ENCODE measurements at places on chromosomes 1 and 21. TPM values are rescaled to one million over a fixed set of nuclear protein-coding genes. Genes with fewer than 3 reads are reported as not detected.

GRCh38 chr1:173422456-173422976 lies 54.6 kb upstream of the PRDX6 start:
- peaks cover 4% of the 10 kb centered on the region for H3K36me3 ChIP-seq
- no peak for DNase-seq
- no peaks in the 10 kb centered on the region for H3K27me3 ChIP-seq
- no peak overlapping the region for H3K4me3 ChIP-seq
- H3K4me1 ChIP-seq: peaks cover 3% of the 10 kb centered on the region
- no peak overlapping the region for H3K27ac ChIP-seq

GRCh38 chr1:211323156-211324063 lies 3.2 kb upstream of the TRAF5 start:
- H3K36me3 ChIP-seq: no peaks in the 10 kb centered on the region
- H3K27ac ChIP-seq: no peak overlapping the region

- no peaks in the 10 kb centered on the region for H3K4me1 ChIP-seq
- no peak for DNase-seq
- no peaks in the 10 kb centered on the region for H3K27me3 ChIP-seq
- no peaks in the 10 kb centered on the region for H3K36me3 ChIP-seq
- H3K4me3 ChIP-seq: no peak overlapping the region
Measured at GRCh38 chr1:29441916-29442668, 205.8 kb downstream of the PTPRU start.

- peaks cover 10% of the 10 kb centered on the region for H3K4me1 ChIP-seq
- no peak within 1 kb of the TSS for H3K4me3 ChIP-seq
- no peak for DNase-seq
- H3K27me3 ChIP-seq: peaks cover 22% of the 10 kb centered on the region
- no peaks in the 10 kb centered on the region for H3K36me3 ChIP-seq
- no peak within 1 kb of the TSS for H3K27ac ChIP-seq
Measured at GRCh38 chr1:111503585-111504060, at the start of the genes ADORA3 and TMIGD3. Gene ADORA3 (minus strand): TSS chr1:111503633. CDS start chr1:111503354, 279 bp downstream. Gene TMIGD3 (minus strand): TSS chr1:111503633. CDS start chr1:111503354, 279 bp downstream.

GRCh38 chr1:18948913-18949685 lies 7.4 kb downstream of the IFFO2 start:
- H3K4me1 ChIP-seq: peaks cover 59% of the 10 kb centered on the region
- no peaks in the 10 kb centered on the region for H3K36me3 ChIP-seq
- peak; percentile 71 for DNase-seq

- H3K36me3 ChIP-seq: no peaks in the 10 kb centered on the region
- H3K27me3 ChIP-seq: peaks cover 2% of the 10 kb centered on the region
- no peak overlapping the region for H3K27ac ChIP-seq
- peaks cover 3% of the 10 kb centered on the region for H3K4me1 ChIP-seq
Measured at GRCh38 chr1:117181630-117182041, 29.1 kb downstream of the VTCN1 start.

- DNase-seq: no peak
- H3K27me3 ChIP-seq: peaks cover 79% of the 10 kb centered on the region
- peak overlapping the region; percentile 22 for H3K4me3 ChIP-seq
- no peaks in the 10 kb centered on the region for H3K36me3 ChIP-seq
- no peaks in the 10 kb centered on the region for H3K4me1 ChIP-seq
Measured at GRCh38 chr1:21622466-21623315, 46.5 kb downstream of the RAP1GAP start.

GRCh38 chr21:26888931-26889330 lies 43.7 kb upstream of the ADAMTS1 start:
- H3K4me1 ChIP-seq: peaks cover 2% of the 10 kb centered on the region
- no peak for DNase-seq
- no peak overlapping the region for H3K27ac ChIP-seq
- H3K27me3 ChIP-seq: no peaks in the 10 kb centered on the region
- no peak overlapping the region for H3K4me3 ChIP-seq

GRCh38 chr1:17113963-17114362 lies 5.3 kb downstream of the PADI2 start:
- no peak overlapping the region for H3K4me3 ChIP-seq
- peaks cover 3% of the 10 kb centered on the region for H3K4me1 ChIP-seq
- peaks cover 72% of the 10 kb centered on the region for H3K27me3 ChIP-seq

DNA sequence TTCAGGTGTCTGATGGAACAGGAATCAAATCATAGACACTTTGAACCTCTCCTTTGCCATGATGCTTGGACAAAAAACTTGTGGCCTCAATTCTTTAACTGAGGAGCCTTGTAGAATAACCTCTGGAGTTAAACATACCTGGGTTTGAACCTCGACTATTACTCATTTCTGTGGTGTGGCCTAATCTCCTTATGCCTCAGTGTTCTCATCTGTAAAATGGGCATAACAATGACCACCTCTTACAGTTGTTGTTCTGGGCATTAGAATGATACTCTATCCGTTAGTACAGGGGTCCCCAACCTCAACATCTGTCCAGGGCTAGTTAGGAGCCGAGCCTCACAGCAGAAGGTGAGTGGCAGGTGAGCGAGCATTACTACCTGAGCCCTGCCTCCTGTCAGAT lies 137.2 kb downstream of the ROR1 start:
- H3K4me3 ChIP-seq: no peak overlapping the region
- no peak overlapping the region for H3K27ac ChIP-seq
- H3K4me1 ChIP-seq: peaks cover 6% of the 10 kb centered on the region
- DNase-seq: no peak
- H3K27me3 ChIP-seq: no peaks in the 10 kb centered on the region

GRCh38 chr21:27631471-27631870 lies 664.6 kb upstream of the ADAMTS5 start:
- H3K27ac ChIP-seq: no peak overlapping the region
- H3K27me3 ChIP-seq: no peaks in the 10 kb centered on the region
- H3K4me1 ChIP-seq: no peaks in the 10 kb centered on the region

DNA sequence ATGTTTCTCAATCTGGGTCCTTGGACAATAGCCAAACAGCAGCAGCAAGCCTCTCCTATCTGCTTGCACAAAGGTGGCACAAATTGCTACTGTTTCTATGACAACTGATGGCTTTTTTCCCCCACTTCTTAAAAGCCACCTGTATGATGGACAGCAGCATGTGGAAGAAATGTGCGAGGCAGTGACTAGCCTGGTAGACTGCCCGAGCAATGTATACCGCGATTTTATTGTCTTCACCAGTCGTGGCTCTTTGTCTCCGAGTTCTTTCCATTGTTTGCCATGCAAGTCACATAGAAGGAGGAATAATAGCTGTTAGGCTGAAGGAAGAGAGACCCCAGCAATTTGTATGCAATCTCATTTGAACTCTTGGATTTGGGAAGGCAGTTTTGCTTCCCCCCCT lies 79.4 kb downstream of the S1PR1 start:
- no peaks in the 10 kb centered on the region for H3K4me1 ChIP-seq
- no peak overlapping the region for H3K4me3 ChIP-seq
- H3K27me3 ChIP-seq: peaks cover 34% of the 10 kb centered on the region
- no peaks in the 10 kb centered on the region for H3K36me3 ChIP-seq
- H3K27ac ChIP-seq: no peak overlapping the region

- H3K4me3 ChIP-seq: no peak overlapping the region
- H3K27ac ChIP-seq: no peak overlapping the region
- H3K36me3 ChIP-seq: no peaks in the 10 kb centered on the region
- no peaks in the 10 kb centered on the region for H3K4me1 ChIP-seq
- no peak for DNase-seq
- H3K27me3 ChIP-seq: peaks cover 2% of the 10 kb centered on the region
Measured at GRCh38 chr1:41791667-41792484, 126.8 kb downstream of the HIVEP3 start.

DNA sequence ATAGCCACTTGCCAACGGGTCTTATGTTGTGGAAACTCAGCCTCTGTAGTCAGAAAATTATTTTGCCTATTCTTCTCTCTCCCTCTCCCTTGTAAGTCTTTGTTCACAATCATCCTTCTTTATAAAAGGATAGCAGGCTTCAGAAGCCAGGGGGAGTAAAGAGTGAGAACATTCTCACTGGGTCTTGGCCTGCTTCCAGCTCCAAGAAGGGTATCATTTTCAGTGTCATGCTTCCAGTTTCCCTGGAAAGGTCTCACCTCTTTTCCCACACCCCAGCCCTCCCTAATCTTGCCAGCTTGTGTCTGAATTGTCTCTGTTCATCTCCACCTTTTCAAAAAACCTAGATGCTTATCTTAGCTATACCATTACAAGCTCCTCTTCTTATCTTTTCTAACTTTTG lies 346.2 kb upstream of the LRRC7 start:
- no peaks in the 10 kb centered on the region for H3K36me3 ChIP-seq
- H3K4me3 ChIP-seq: no peak overlapping the region
- no peaks in the 10 kb centered on the region for H3K4me1 ChIP-seq
- no peaks in the 10 kb centered on the region for H3K27me3 ChIP-seq
- no peak overlapping the region for H3K27ac ChIP-seq
- DNase-seq: no peak

DNA sequence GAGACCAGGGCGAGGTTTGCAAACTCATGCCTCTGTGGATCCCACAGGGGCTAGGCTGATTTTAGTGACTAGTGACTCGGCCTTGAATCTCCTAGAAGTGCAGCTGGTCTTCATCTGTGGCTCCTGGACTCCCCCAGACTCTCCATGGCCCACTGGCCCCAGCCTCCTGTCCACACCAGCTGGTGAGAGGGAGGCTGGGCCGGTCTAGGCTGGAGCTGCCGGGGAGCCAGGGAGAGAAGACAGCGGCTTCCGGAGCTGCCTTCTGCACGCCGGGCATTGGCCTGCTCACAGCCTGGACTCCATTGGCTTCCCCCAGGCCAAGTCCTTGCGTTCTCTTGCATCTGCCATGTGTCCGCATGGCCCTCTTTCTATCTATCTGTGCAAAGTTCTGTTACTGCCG lies 52.1 kb upstream of the COL6A1 start:
- no peak for DNase-seq
- H3K27me3 ChIP-seq: no peaks in the 10 kb centered on the region
- no peak overlapping the region for H3K4me3 ChIP-seq
- no peaks in the 10 kb centered on the region for H3K4me1 ChIP-seq
- peaks cover 3% of the 10 kb centered on the region for H3K36me3 ChIP-seq
- H3K27ac ChIP-seq: no peak overlapping the region

- peaks cover 16% of the 10 kb centered on the region for H3K27me3 ChIP-seq
- no peak for DNase-seq
- H3K4me1 ChIP-seq: no peaks in the 10 kb centered on the region
- H3K27ac ChIP-seq: no peak overlapping the region
- no peaks in the 10 kb centered on the region for H3K36me3 ChIP-seq
- no peak overlapping the region for H3K4me3 ChIP-seq
Measured at GRCh38 chr1:16420424-16421118, 16.7 kb downstream of the SPATA21 start.

DNA sequence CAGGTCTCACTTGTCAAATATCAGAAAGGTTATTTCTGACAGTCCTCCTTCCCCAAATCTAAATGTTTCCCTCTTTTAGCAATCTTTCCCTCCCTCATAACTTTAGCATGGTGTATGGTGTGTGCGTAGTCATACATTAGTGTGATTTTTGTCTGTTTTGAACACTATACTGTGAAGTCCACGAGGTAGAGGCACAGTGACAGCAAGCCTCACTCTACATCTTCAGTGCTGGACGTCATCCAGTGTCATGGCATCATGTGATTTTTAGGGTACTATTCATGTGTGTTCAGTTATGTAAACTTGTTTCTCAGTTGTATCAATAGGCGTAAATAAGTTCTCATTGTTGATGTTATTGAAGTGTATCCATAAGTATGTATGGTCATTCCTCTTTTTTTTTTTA lies 39.1 kb downstream of the DYRK1A start:
- H3K36me3 ChIP-seq: no peaks in the 10 kb centered on the region
- no peaks in the 10 kb centered on the region for H3K27me3 ChIP-seq
- no peak overlapping the region for H3K27ac ChIP-seq
- no peak overlapping the region for H3K4me3 ChIP-seq

DNA sequence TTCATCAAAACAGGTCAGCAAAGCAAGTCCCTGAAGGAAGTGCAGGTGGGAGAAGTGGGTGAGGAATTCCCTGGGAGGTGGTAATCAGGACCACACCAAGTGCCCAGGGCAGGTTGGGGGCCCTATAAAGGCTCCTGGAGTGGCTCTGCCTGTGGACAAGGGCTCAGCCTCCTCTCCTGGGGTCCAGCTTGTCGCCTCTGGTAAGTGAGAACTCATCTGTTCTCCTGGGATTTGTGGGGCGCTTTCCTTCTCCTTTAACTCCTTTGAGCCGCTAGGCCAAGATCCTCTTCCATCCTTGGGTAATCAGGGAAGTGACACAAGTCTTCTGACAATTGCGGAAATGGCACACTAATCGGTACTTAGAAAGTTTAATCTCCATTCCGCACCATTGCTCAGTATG lies at the start of gene SPRR4:
TSS of gene SPRR4 (plus strand) at position 154 of the 400 bp plus-strand sequence. CDS start 1,243 bp downstream, outside the sequence.
- no peak within 1 kb of the TSS for H3K27ac ChIP-seq
- H3K4me3 ChIP-seq: no peak within 1 kb of the TSS
- no peak for DNase-seq
- no peaks in the 10 kb centered on the region for H3K4me1 ChIP-seq

- peaks cover 2% of the 10 kb centered on the region for H3K36me3 ChIP-seq
- H3K4me1 ChIP-seq: peaks cover 3% of the 10 kb centered on the region
- DNase-seq: no peak
- H3K4me3 ChIP-seq: no peak overlapping the region
- no peaks in the 10 kb centered on the region for H3K27me3 ChIP-seq
Measured at GRCh38 chr1:240409615-240410014, 202.3 kb downstream of the GREM2 start.

GRCh38 chr1:42142894-42143675 lies 10.1 kb upstream of the GUCA2B start:
- H3K36me3 ChIP-seq: no peaks in the 10 kb centered on the region
- H3K27me3 ChIP-seq: peaks cover 49% of the 10 kb centered on the region
- no peak for DNase-seq
- no peak overlapping the region for H3K27ac ChIP-seq
- no peaks in the 10 kb centered on the region for H3K4me1 ChIP-seq

DNA sequence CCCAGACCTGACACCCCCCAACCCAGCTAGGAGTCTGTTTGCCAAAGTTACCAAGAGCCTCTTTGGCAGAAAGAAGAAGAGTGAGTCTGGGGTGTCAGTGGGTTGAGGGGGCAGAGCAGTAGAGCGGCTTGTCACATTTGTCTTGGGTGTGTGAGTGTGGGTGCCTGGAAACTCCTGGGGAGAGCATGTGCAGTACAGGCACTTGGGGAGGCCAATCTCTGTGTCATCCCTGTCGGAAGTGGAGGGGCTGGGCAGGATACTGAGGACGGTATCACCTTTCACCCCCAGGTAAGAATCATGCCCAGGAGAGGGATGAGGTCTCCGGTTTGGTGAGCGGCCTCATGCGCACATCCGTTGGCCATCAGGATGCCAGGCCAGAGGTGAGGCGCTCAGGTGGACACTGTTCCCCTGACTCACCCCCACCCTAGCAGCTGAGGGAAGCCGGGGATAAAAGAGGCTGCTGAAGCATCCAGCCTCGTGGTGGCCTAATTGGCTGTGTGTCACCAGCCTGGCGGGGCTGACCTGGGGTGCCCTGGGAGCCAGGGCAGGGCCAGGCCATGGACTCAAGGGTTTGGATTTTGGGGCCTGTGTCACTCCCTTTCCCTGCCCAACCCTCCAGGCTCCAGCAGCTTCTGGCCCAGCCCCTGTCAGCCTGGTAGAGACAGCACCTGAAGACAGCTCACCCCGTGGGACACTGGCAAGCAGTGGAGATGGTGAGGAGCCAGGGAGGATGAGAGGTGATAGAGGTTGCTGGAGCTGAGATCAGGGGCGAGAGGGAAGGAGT lies 3.3 kb downstream of the PLK3 start:
- no peak for DNase-seq
- H3K27ac ChIP-seq: no peak overlapping the region
- H3K36me3 ChIP-seq: peaks cover 37% of the 10 kb centered on the region
- H3K4me1 ChIP-seq: peaks cover 27% of the 10 kb centered on the region
- no peak overlapping the region for H3K4me3 ChIP-seq

GRCh38 chr1:165695031-165695430 lies 3.3 kb downstream of the ALDH9A1 start:
- no peak overlapping the region for H3K27ac ChIP-seq
- H3K4me1 ChIP-seq: no peaks in the 10 kb centered on the region

RNF207 gene
- 17.2 TPM for polyA plus RNA-seq

CFAP74 gene
- not detected for polyA plus RNA-seq

MSH4 gene
- polyA plus RNA-seq: 0.02 TPM

All from IMR-90 (cell line).